ENCODE measurements at places on chromosomes 4 and X. TPM values are rescaled to one million over a fixed set of nuclear protein-coding genes. Genes with fewer than 3 reads are reported as not detected.
A peak's percentile ranks its signal among the peaks of the same experiment; 100 is the strongest.

The WAS gene
- 7.1 TPM for total RNA-seq

DNA sequence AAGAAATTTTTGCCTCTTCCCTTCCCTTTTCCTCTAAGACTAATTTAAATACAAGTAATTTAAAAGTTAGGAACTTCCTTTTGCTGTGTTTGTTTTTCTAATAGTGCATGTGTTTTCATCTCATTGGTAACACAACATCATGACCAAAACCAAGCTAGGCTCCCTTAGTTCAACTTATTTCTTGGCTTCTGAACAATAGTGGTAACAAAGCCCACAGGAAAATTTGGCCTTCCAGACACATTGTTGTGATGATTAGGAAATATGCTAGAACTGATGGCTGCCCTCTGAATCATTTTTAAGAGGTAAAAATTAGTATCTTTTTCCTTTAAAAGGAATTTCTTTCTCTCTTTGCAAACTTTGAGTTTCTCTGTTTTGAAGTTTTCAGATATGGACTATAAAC, 25.5 kb upstream of the TEC start:
- H3K4me3 ChIP-seq: no peak overlapping the region
- no peaks in the 10 kb centered on the region for H3K4me1 ChIP-seq
- DNase-seq: no peak
- no peak overlapping the region for H3K27ac ChIP-seq
- no peaks in the 10 kb centered on the region for H3K36me3 ChIP-seq

DNA sequence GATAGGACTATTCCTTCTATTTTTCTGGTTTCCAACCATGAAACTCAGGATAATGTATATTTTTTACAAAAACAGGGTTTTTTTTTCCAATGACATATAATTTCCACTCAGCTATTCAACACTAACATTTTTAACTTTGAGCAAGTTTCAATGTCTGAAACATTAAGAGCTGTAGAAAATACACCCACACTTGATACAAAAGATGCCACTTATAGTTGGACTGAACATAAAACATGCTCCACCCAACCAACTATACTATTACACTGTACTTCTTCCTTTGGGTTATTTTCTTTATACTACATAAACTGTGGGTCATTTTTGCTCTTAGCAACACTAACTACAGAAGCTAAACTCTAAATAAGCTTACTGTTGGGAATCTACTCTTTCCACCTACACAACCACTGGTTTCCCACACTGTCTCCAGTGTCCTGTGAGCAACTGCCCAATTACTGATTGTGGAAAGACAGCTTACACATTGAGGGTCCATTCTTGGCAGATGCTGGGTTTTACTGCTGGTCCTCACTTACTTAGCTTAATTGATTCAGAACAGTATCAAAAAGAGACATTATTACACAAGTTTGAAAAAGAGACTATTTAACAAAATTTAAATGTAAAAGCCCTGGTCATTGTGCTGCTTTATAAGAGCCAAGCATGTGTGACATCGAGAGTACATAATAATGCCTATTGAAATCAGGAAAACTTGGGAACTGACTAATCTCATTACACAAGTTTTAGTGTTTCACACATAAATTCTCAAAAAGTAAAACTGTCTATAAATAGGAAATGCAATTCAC, 6.3 kb downstream of the AMMECR1 start:
- H3K36me3 ChIP-seq: no peaks in the 10 kb centered on the region
- no peak overlapping the region for H3K4me3 ChIP-seq
- no peak overlapping the region for H3K27ac ChIP-seq
- peaks cover 40% of the 10 kb centered on the region for H3K4me1 ChIP-seq
- DNase-seq: no peak

- no peak overlapping the region for H3K4me3 ChIP-seq
- no peaks in the 10 kb centered on the region for H3K36me3 ChIP-seq
- DNase-seq: no peak
- H3K27ac ChIP-seq: no peak overlapping the region
Measured at GRCh38 chrX:118904218-118904617, 70.2 kb upstream of the LONRF3 start.

- H3K36me3 ChIP-seq: no peaks in the 10 kb centered on the region
- no peaks in the 10 kb centered on the region for H3K27me3 ChIP-seq
- peak overlapping the region; percentile 73 for H3K27ac ChIP-seq
- no peaks in the 10 kb centered on the region for H3K4me1 ChIP-seq
Measured at GRCh38 chr4:56613101-56613862, 67.8 kb downstream of the HOPX start.
